CD4-positive, alpha-beta memory T cell (primary cell): ENCODE measurements at places on chromosomes 11 and 22.

GRCh38 chr11:77322506-77322905, 21.0 kb upstream of the GDPD4 start:
- DNase-seq, result no peak

GRCh38 chr11:19156892-19157291, 39.9 kb downstream of the ZDHHC13 start:
- no peak for DNase-seq

GRCh38 chr11:3201112-3201581, 17.5 kb downstream of the MRGPRG start:
- DNase-seq, result no peak

DNA sequence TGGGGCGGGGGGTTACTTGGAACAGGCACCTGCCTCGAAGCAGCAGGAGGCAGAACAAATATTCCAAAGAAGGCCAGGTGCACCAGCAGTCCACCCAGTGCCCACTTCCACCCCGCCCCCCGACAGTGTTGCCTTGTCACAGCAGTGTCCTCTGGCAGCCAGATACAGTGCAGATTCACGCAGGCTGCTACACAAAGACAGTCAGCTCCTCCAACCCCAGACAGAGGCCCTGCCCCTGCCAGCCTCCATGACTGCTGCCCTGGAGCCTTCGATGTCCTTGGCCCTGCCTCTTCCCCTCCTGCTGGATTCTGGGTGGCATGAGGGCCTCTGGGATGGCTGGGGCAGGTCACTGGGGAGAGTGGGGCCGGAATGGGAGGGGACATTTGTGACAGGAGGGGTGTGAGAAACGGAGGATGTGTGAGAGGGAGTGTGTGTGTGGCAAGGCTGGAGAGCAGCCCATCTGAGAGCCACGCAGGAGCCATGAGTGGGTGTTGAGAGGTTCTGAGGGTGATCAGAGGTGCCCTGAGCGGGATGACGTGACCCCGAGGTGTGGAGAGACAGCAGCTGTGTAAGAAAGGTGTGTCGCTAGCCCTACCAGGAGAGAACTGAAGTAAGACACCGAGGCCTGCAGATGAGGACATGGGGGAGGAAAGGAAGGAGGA, 173.7 kb downstream of the CEP164 start:
- no peak for DNase-seq

- DNase-seq, result no peak
Measured at GRCh38 chr11:47324520-47324919, 28.0 kb downstream of the MYBPC3 start.
